H1 (cell line): ENCODE measurements at places on chromosomes 12 and 14. TPM values are rescaled to one million over a fixed set of nuclear protein-coding genes. Genes with fewer than 3 reads are reported as not detected.

GRCh38 chr12:52152905-52153317, 38.9 kb downstream of the KRT80 start:
- H3K27ac ChIP-seq, result no peak overlapping the region
- no peak overlapping the region for H3K4me3 ChIP-seq

DNA sequence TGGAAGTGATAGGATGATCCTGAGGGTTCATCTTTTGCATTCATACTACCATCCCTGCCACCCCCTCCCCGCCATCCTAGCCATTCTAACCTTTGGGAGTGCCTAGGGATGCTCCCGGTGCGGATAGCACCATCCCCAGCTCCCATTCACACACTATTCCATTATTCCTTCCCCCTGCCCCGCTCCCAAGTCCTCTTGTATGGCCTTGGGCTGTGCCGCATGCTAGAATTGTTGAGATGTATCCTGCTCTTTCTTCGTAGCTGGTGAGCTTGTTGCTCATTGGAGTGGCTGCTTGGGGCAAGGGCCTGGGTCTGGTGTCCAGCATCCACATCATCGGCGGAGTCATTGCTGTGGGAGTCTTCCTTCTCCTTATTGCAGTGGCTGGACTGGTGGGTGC, 644 bp downstream of the TSPAN31 start:
- peak overlapping the region; percentile 41; the same call in 1 of the 2 replicates for H3K27ac ChIP-seq
- peaks cover 33% of the 10 kb centered on the region for H3K36me3 ChIP-seq

- no peak overlapping the region for H3K4me3 ChIP-seq
- DNase-seq, result no peak
- peaks cover 1% of the 10 kb centered on the region; the same call in 1 of the 2 replicates for H3K4me1 ChIP-seq
- H3K27me3 ChIP-seq, result no peaks in the 10 kb centered on the region
- no peak overlapping the region for H3K27ac ChIP-seq
These were observed 76.5 kb downstream of the FBXL14 start for GRCh38 chr12:1517734-1518525.

DNA sequence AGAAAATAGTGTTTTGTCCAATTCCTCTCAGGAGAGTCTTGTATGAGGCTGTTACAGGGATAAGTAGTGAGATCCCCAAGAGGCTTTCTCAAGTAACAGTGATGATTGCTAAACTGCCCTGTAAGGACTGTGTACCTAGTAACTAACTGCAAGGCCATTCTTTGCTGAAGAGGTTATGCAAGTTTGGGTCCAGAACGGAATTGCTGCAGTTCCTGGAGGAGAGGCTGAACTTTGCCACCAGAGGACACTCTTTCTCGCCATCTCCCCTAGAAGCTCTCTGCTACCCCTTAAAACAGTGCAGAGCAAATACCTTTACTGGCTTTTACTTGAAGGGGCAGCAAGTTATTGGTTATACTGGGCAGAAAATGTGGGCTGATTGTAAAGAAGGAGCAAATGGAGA, 180.0 kb downstream of the RBM19 start:
- no peak overlapping the region for H3K4me3 ChIP-seq
- no peak overlapping the region for H3K27ac ChIP-seq
- H3K36me3 ChIP-seq, result no peaks in the 10 kb centered on the region
- H3K27me3 ChIP-seq, result no peaks in the 10 kb centered on the region

DNA sequence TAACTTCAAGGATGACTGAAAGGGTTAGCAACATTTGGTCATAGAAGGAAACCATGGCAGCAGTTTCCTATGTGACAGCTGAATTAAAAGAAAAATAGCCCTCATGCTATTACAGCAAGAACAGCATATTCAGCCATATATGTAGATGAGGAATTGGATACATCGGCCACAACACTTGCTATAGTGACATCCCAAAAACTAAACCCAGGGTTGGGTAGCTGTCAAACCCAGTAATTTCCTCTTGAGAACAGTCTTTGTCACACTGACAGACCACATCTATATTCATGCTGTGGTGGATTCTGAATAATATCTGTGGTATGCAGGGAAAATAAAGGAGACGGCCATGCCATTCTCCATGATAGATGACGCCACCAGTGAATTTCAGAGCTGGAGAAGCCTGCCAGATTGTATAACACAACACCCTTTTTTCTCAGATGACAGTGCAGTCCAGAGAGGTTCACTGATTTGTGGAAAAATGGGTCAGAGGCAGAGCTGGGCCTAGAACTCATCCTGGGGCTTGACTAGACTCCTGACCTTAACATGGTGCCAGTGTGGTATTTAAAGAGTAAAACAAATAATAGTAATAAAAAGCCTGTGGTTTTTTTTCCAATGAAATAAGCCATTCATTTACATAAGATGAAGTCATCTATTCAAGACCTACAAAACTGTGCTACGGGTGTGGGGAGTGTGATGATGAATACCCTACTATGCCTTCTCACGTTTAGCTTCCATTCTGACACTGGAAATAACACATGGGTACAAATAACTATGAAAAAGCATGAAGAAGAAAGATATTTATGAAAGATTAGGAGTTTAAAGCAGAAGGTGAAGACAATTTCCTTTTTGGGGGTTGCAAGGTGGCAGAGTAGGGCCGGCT, 32.3 kb downstream of the EFCAB11 start:
- H3K27ac ChIP-seq, result no peak overlapping the region
- H3K36me3 ChIP-seq, result no peaks in the 10 kb centered on the region
- no peak for DNase-seq
- H3K4me1 ChIP-seq, result no peaks in the 10 kb centered on the region

GRCh38 chr12:130437555-130438242, 100.0 kb downstream of the PIWIL1 start:
- H3K27ac ChIP-seq, result no peak overlapping the region
- no peak overlapping the region for H3K4me3 ChIP-seq
- H3K27me3 ChIP-seq, result no peaks in the 10 kb centered on the region
- H3K4me1 ChIP-seq, result no peaks in the 10 kb centered on the region

- no peak overlapping the region for H3K27ac ChIP-seq
- no peaks in the 10 kb centered on the region for H3K27me3 ChIP-seq
- H3K36me3 ChIP-seq, result no peaks in the 10 kb centered on the region
These were observed 6.6 kb downstream of the P2RX7 start for GRCh38 chr12:121139286-121139685.

Gene CCDC177
- 2.8 and 2.9 TPM in 2 replicates for total RNA-seq

Gene OAS1
- not detected in 2 replicates for total RNA-seq

Gene AKAP6
- total RNA-seq, result 0.61 and 0.89 TPM in 2 replicates
